ENCODE measurements at places on chromosomes 2 and 18.

GRCh38 chr2:48572816-48573215 lies 42.9 kb downstream of the STON1 start:
- DNase-seq: peak; percentile 12

- no peak for DNase-seq
Observed at GRCh38 chr2:171149986-171150693, 10.6 kb downstream of the TLK1 start.

- DNase-seq: peak; percentile 3
Observed at GRCh38 chr2:56288838-56289580, 105.2 kb downstream of the CCDC85A start.

GRCh38 chr2:48395658-48396057 lies 134.3 kb upstream of the STON1 start:
- no peak for DNase-seq

DNA sequence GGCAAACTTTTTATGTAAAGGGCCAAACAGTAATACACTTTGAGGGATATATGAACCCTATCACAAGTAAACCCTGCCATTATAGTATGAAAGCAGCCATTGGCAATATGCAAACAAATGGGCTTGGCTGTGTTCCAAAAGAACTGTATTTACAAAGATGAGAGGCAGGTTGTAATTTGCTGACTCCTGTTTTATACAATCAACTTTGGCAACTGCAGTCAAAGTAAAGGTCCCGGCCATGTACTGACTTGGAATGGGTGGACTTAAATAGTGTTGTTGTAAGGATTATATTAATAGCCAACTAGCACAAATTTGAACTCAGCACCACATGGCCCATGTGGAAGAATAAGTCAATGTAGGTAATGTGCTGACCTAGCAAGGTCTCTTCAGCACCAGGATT lies 223.4 kb downstream of the WDPCP start:
- DNase-seq: peak; percentile 98

DNA sequence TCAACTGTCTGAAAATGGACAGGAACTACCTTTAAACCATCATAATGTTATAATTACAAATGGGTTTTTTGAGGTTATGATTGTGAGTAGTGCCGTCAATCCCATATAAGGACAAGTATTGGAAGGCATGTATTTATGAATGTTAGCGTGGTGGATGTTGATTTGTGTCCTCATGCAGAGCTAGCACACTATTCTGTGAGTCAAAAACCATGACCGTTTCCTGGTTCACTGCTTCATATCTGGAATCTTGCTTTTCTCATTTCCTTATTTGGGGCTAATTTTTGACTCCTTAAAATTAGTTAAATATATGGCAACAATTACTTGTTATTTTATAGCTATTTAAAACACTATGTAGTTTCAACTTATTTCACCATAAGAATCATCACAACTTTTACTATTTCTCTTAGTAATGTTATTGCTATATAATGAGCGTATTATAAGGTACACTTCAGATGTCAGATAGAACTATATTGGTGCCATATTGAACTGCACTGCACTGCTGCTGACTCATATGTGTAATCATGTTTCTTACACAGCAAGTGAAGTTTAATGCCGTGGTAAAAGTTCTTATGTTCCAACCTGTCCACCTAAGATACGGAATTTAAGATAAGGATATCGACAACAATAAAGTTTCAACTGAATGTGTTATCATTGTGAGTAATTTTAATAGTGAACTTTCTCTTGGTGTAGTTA lies 192.8 kb downstream of the PTGR3 start:
- no peak for DNase-seq

DNA sequence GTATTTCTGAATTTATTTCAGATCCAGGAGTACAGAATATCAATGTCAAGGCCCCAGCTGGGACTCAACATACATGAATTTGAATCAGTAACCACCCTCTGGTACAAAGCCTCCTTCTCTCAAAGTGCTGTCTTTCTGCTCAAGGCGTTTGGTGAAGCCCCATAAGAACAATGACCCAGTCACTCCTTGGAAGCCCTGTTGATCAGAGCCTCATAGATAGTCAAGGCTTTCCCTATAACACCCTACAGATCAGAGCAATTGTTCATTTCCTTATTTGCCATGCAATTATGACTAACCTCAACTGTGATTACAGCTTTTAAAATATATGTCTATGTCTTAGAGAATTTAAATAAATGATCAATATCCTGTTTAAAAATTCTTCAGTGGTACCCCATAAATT lies 159.1 kb upstream of the CREB1 start:
- DNase-seq: no peak

DNA sequence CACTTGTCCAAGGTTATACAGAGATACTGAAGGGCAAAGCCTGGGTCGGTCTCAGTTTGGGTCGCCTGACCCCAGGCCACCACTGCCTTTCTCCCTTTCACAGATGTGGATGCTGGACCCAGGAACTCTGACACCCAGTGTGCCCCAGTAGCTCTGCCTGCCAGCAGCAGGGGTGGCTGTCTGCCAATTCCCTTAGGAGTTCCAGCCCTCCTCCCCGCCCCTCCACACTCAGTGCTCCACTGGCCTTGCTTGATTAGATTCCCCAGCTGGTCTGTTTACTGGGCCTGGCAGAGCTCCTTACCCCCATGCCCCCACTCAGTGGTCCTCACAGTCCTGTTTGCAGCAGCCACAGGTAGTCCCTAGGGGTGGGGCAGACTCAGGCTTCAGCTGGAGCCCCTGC lies 75.5 kb downstream of the NPAS2 start:
- DNase-seq: no peak

- DNase-seq: no peak
Observed at GRCh38 chr18:10035281-10035991, 121.6 kb downstream of the VAPA start.

GRCh38 chr2:173997269-173997668 lies 32.1 kb upstream of the SP3 start:
- DNase-seq: no peak

DNA sequence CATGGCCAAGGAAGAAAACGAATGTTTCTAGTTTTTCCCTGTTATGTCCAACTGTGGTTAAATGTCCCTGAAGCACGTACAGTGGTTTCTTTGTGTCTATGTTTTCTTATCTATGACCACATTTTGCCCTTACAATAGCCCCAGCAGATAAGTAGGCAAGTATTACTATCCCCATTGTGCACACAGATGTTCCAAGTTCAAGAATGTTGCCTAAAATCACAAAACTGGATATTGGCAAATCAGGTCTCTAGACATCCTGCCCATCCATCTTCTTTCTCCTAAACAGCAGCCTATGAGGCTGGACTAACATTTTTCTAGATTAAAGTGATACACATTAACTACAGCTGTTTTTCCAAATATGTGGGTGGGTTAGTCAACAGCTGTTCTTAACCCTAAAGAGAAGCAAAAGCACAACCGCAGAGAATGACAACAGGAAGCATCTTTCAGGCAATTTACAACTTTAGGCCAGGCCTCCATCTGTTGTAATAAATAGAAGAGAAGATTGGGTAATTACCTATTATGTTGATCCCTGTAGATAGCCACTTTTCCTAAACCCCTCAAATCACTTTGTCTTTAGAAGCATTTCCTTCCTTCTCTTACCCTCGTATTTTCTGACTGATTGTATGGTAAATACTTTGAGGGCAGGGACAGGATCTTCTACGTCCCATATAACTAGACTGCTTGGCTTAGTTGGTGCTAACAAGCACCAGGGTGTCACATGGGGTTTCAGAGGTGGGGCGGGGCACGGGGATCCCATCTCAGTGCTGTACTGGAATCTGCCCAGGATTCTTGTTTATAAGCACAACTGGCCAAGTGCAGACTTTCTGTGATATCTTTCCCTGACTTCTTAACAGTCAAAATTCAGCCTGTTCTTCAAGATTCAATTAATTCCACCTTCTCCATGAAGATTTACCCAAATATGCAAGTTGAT lies 132.1 kb upstream of the SETBP1 start:
- DNase-seq: no peak

DNA sequence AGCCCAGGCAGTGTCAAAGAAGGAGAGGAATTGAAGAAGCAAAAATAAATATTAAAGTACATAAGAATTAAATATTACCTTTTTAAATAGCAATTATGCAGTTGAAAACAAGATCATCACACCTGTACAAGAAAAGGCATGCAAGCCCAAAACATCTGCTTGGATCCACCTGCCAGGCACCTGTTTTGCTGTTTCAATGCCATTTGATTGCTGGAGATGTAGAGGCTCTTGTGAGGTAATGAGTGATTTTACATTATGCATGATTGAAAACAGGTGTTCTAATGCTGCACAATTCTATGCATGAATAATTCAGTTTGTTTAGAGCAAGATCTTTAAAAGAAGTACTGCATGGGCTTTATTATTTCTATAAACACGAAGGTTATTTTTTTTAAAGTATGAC lies 700.6 kb upstream of the ZEB2 start:
- DNase-seq: peak; percentile 37

GRCh38 chr18:50933684-50934083 lies 34.2 kb upstream of the ELAC1 start:
- DNase-seq: no peak

GRCh38 chr2:48584551-48584950 lies 33.1 kb upstream of the GTF2A1L start:
- no peak for DNase-seq

DNA sequence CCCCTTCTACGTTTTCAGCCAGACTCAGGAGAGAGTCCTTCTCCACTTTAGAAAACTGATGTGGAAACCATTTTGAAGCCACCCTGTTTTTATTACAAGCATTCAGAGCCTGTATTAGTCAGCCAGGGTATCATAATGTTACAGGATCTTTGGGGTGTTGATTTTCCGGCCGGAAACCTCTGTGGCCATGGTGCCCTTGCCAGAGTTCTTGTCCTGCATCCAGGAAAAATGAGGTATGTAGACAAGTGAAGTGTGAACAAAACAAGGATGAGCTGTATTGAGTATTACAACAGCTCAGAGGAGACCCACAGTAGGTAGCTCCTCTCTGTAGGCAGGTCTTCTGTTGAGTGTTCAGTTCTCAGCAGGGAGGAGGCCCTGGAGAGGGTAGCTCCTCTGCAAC lies 241.0 kb upstream of the COPS8 start:
- no peak for DNase-seq

GRCh38 chr2:239222312-239222660 lies 178.5 kb downstream of the HDAC4 start:
- DNase-seq: no peak

DNA sequence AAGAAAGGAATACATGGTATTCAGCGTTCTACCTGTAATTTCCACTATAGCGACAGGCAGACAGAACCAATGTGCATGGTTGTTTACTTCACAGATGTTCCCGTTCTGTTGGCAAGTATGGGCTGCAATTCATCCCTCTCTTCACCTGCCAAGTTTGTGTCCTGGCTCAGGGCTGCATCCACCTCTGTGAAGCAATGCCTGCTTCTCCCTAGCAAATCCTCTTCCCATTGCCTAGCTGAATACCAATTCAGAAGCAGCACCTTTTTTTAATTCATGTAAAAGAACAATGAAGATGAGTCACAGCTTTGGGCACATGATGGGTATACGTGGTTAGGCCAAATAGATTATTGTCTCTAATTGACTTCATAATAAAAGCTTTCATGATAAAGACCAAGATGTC lies 54.7 kb upstream of the LRATD1 start:
- no peak for DNase-seq

GRCh38 chr2:225891771-225892170 lies 492.3 kb downstream of the NYAP2 start:
- no peak for DNase-seq

GRCh38 chr18:79275992-79276391 lies 119.7 kb upstream of the NFATC1 start:
- DNase-seq: no peak

DNA sequence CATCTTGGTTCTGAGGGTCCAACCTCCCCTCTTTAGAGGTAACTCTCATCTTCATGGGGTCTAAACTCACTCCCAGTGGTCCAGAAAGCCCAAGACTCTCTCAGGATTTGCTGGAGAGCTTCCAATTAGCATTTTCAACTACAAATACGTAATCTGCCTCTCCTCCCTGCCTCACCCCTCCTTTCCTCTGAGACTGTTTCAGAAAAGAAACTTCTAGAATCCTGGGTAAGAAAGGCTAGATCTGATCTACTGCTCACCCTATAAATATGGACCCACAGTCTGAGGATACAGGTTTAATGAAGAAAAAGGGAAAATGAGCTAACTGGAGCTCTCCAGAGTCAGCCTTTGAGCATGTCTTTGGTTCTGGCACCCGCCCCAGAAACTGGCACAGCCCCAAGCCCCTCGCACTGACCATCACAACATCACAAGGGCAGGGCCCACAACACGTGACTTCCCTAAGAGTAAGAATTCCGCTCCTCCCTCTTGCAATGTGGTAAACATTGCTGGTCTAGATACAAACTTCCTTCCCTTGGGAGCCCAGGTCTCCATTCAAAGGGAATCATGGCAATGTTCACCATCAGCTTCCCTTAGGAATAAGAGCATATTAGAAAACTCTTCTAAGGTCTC lies 21.7 kb upstream of the IHH start:
- DNase-seq: no peak

DNA sequence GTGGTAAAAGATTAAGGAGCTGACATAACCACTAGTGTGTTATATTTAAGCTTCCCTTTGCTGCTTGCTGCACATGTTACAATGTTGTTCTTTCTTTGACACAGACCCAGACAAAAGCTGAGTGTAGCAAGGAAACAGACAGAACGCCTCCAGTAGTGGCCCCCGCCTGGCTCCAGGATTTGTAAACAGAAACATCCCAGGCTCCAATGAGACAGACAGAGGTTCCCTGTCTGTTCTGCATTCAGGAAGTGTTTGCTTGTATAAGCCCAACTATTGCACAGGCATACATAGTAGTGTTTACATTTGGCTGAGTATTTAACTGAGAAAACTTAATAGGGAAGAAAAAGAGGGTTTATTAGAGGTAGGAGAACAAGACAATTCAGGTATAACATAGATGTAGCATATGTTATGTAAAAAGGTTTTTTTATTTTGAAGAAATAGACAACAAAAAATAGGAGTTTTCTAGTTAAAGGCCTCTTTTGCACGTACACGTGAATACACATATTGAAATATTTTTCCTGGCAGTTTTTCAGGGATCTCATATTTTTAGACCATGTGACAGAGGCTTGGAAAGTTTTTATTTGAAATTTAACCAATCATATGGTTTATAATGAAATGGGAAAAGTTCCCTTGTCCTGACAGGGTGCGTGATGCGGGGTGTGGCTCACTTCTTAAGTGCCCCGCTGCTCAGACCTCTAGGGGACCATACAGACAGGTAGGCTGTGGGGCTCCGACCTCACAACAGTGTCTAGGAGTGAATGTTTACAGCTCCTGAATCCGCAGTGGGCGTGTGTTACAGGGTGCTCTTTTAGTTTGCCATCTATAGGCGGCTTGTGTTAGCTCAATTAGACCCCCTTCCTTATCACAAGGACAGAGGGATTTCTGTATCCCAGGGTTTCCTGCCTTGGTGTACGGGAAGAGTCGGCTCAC lies 118.4 kb downstream of the BMPR2 start:
- DNase-seq: peak; percentile 27

GRCh38 chr18:34600874-34601656 lies 109.0 kb upstream of the DTNA start:
- no peak for DNase-seq

GRCh38 chr2:171436307-171436706 lies 2.3 kb downstream of the DCAF17 start:
- DNase-seq: no peak

- DNase-seq: peak; percentile 8
Observed at GRCh38 chr2:125516496-125517109, 1139.4 kb upstream of the GYPC start.

GRCh38 chr2:235811446-235812184 lies 317.8 kb downstream of the AGAP1 start:
- DNase-seq: no peak
